ENCODE measurements at places on chromosomes 16 and 17.

DNA sequence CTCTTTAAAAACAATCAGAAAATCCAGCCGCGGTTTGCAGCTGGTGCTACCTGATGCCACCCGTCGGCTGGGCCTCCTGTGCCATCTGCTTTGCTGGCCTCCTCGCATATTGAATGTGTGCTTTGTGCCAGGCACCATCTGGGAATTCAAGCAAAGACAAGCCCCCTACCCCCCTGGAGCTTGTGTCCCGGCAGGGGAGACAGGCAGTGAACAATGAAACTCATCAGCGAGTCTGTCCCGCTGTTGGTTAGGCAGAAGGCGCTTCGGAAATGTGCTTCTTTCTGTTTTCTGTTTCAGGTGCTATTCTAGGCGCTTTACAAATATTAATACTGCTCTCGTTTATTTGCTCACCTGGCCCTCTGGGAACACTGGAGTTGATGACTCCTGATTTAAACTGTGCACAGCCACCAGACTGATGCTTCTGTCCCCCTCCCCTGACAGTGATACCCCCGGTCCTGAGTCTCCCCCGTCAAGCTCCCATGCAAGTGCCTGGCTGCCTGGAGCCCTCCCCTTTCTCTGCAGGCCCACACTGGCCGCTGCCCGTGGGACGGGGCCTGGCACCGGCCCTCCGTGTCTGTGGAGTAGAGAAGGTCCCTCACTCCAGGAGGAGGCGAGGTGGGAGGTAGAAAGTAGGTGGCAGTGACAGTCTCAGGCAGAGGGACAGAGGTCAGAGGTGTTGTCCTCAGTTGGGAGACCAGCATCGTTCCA lies 126.1 kb upstream of the PLCG2 start:
- no peak for DNase-seq

GRCh38 chr16:67404740-67405226 lies 11.5 kb upstream of the TPPP3 start:
- DNase-seq = no peak

DNA sequence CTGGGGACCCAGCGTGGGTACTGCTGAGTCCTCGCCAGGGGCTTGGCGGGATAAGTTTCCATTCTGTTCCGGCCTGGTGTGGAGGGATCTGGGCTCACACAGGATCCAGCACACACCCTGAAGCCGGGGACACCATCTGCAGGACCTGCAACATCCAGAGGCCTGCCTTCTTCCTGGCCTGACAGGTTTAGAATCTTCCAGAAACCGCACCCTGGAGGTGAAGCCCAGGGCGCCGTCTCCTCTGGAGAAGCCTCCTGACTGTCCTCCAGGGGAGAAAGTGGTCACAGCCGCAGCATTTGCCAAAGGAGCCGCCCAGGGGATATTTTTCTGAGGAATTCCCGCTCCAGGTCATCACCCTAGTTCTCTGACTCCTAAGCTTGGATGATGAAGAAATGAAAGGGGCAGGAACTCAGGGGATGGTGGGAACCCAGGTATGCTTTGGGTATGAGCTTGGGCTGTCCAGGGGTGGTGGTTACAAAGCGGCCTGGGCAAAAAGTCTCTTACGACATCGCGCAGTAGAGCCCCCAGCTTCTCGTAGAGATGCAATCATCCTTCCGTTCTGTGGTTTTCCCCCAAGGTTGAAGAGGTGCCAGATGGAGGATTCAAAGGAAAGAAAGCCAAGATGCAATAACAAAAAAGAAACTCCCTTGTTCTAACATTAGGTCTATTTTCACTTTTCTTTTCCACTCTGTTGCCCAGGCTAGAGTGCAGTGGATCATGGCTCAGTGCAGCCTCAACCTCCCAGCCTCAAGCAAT lies 9.1 kb upstream of the CRISPLD2 start:
- peak; percentile 37 for DNase-seq

DNA sequence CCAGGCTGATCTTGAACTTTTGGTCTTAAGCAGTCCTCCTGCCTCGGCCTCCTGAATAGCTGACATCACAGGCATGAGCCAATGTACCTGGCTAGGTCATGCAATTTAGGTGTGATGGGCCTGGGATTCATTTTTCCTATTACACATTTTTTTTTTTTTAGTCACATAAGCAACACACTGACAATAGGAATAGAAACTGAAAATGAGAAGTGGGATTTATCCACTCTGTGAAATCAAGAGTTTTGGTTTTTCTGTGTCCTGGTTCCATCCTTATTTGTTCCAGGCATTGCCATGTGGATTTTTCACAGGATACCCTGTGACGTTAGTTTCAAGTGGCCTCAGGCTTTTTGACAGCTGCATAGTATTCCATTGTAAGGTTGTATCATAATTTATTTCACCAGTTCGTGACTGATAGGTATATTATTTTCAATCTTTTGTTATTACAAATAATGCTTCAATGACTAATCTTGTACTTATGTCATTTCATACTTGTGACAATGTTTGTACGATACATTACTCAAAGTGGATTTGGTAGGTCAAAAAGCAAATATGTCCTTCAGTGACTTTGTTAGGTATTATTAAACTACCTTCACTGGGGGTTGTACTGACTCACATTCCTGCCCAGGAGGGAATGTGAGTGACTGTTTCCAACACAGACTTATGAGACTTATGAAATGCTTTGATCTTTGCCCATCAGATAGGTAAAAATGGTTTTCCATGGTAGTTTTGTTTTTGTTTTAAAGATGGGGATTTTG lies 10.6 kb downstream of the ADCY7 start:
- DNase-seq = peak; percentile 33

GRCh38 chr16:76681296-76681695 lies 404.1 kb downstream of the CNTNAP4 start:
- no peak for DNase-seq

Data from stimulated activated CD4-positive, alpha-beta T cell treated with anti-CD3 and anti-CD28 coated beads, Interleukin-15, amount 100 ng/mL, for 24 hours (primary cell).